ENCODE measurements at places on chromosomes 5 and 9. TPM values are rescaled to one million over a fixed set of nuclear protein-coding genes. Genes with fewer than 3 reads are reported as not detected.

DIRAS2 gene
- total RNA-seq = not detected

CCL28 gene
- total RNA-seq = 1.8 TPM

NR4A3 gene
- 0.20 TPM for total RNA-seq

C5orf58 gene
- not detected for total RNA-seq

ZNF300 gene
- total RNA-seq = 3.4 TPM

FBN2 gene
- total RNA-seq = 1.7 TPM

FRRS1L gene
- not detected for total RNA-seq
